Left forelimb (tissue), 1 donor: ENCODE measurements at places on chromosomes 6 and 20.

GRCh38 chr6:87755708-87756671 lies 54.0 kb upstream of the AKIRIN2 start:
- no peak for DNase-seq

GRCh38 chr6:79257381-79258205 lies 23.1 kb upstream of the HMGN3 start:
- DNase-seq = no peak

DNA sequence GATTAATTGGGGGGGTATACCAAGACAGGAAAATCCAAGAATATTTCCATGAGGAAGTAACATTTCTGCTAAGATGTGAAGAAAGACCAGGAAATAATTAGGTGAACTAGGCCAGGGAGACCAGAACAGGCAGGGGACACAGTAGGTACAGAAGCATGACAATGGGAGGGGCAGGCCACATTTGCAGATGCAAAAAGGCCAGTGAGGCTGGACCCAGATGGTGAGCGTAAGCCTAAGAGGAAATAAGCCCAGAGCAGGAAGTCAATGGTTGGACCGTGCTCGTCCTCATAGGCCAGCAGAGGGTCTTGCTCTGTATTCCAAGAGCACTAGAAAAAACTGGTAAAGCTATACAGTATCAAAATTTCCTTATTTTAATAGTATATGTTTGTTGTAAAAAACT lies 9.4 kb downstream of the CEP162 start:
- no peak for DNase-seq

- DNase-seq = no peak
Observed at GRCh38 chr6:217048-217659, 75.1 kb upstream of the DUSP22 start.

DNA sequence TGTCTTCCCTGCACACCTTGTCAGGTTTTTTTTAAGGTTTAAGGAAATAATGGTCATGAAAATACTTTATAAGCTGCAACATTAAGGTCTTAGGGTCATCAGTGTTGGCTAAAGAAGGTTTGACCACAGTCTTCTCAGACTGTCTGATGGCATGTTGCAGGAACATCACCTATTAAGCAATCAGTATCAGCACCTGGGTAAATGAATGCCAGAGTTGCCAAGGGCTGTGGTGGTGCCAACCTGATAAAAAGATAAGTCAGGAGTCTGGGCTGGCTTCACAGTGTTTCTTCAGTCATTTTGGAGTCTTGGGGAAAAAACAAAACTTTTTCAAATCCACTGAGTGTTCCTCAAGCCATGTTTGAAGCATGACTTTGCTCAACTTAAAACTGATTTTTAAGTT lies 61.5 kb upstream of the VSTM2L start:
- no peak for DNase-seq

- no peak for DNase-seq
Observed at GRCh38 chr6:113365191-113365590, 492.0 kb upstream of the MARCKS start.

DNA sequence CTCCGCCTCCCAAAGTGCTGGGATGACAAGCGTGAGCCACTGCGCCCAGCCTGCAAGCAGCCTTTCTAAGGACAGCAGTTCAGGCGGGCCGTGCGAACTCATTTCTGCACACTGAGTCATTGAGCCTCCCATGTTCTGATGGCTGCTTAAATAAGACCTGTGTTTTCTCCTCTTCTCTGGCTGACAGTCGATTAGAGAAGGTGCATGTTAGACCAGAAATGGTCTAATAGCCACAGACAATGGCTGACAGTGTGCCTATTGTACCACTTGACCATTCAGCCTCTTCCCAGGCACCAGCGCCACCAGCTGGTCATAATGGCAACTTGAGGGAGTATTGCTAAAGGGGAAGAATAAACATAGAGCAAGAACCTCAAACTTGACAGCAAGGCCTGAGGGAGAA lies 6.2 kb downstream of the CST11 start:
- DNase-seq = no peak

GRCh38 chr6:2264932-2265331 lies 19.5 kb upstream of the GMDS start:
- DNase-seq = no peak

DNA sequence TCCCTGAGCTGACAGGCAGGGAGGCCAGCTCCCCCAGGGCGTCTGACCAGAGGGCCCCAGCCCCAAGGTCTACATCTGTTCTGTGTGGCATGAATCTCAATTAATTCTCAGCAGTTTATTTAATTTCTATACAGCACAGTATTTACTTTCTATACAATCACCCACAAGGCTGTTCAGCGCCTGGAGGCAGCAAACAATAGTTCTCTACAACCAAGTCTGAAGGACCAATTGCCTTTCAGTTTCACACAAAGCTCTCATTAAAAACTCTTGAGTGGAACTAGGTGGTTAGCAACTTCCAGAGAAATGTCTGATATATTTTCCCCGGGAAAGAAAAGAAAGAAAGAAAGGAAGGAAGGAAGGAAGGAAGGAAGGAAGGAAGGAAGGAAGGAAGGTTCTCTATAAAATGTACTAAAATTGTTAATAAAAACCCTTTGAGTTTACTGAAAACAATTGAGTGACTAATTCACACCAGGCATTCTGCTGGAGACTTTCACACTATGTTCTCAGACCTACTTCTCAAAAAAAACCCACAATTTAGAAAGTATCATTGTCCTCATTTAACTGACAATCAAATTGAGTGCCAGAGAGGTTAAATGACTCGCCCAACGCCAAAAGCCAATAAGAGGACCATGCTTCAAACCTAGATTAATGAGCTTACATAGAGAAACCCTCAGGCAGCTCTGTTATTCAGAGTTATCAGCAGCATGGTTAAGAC lies 62.5 kb downstream of the METTL24 start:
- DNase-seq = no peak

DNA sequence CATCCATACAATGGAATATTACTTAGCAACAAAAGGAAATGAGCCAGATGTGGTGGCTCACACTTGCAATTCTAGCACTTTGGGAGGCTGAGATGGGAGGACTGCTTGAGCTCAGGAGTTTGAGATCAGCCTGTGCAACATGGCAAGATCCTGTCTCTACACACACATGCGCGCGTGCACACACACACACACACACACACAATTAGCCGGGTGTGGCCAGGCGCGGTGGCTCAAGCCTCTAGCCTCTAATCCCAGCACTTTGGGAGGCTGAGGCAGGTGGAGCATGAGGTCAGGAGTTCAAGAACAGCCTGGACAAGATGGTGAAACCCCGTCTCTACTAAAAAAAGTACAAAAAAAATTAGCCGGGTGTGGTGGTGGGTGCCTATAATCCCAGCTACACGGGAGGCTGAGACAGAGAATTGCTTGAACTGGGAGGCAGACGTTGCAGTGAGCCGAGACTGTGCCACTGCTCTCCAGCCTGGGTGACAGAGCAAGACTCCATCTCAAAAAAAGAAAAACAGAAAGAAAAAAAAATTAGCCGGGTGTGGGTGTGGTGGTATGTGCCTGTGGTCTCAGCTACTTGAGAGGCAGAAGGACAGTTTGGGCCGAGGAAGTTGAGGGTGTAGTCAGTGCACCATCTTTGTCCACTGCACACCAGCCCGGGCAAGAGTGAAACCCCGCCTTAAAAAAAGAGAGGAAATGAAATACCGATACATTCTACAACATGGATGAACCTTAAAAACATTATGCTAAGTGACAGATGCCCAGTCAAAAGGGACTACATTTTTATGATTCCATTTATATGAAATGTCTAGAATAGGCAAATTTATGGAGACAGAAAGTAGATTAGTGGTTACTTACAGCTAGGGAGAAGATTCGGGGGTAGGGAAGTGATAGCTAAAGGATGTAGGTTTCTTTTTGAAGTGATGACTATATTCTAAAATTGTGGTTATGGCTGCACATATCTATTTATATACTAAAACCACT lies 52.5 kb downstream of the RBL1 start:
- no peak for DNase-seq

GRCh38 chr20:41497186-41497895 lies 120.8 kb downstream of the CHD6 start:
- no peak for DNase-seq

DNA sequence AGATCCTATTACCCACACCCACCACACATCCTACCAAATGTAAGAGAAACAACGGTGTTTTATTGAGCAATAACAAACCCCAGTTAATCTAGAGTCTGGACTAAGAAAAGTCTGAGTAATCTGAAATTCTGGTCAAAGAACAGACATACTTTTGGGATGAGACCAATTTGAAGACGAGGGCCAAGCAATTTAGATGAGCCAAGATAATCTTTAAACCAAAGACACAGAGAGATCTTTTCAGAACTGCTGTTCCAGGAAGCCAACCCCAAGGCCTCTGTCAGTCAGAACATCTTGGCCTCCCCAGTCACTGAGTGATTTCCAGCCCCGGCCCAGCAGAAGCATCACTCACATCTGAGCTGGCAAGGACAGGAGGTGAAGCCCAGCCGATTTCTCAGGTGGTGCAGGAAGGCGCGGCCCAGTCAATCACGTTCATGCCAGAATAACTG lies 118.5 kb upstream of the SYNDIG1 start:
- DNase-seq = no peak

DNA sequence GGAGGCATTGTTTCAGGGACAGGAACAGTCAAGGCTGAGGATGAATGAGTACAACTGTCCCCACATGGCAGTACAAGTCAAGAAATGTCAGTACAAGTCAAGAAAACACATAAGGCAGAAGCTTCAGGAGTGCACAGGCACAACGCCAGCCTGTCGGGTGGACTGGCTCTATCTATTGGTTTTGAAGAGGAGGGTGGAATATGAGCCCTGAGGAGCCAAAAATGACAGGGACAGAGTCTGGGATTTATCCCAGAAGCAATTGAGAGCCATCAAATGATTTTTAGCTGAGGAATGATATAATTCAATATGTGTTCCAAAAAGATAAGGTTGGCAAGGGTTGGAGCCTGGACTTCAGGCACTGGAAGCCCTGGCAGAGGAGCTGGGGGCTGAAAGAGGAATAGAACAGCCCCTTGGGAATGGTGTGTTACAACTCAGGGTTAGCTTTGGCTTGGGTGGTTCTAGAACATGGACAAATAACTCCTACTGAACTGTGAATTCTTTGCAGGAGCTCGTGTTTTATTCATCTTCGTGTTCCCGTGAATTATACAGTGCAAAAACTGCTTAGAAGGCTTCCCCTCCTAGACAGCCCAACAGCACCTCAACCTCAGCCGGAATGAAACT lies 425.7 kb upstream of the ARID1B start:
- no peak for DNase-seq

DNA sequence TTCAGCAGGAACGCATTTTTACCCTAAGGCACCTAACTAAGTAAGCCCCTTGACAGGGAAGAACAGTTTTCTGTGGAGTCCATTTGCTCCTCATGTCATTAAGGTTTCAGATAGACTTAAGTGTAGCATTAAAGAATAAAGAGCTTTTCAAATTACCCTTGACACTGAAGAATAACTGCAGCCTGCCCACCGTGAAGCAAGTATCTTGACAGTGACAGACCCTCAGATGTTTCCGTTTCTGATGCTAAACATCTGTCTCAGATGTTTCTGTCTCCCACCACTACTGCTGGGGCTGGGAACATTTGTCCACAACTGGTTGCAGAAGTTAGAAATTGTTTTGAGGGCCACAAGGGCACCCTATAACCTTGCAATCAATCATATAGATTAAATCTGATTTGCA lies 50.0 kb downstream of the SNAP25 start:
- DNase-seq = no peak

DNA sequence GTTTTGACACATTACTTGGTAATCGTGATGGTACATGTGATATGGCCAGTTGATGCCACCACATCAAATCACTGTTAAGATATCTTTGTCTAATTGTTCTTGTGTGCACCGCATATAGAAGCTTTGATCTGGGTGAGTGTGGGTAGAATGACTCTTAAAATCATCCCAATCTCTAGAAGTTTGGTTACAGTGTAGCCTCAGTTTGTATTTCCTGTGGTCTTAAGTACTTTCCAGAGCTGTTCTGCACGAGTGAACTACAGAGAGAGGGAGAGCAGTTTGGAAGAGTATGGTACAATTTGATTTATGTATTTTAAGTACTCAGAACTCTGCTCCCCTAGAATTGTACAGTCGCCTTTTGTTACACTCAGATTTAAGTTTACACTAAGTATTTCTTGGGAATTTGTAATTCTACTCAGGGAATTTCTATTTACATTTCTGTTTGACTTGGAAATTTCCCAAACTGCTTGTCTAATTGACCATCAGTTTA lies 37.5 kb downstream of the SNX9 start:
- DNase-seq = no peak

DNA sequence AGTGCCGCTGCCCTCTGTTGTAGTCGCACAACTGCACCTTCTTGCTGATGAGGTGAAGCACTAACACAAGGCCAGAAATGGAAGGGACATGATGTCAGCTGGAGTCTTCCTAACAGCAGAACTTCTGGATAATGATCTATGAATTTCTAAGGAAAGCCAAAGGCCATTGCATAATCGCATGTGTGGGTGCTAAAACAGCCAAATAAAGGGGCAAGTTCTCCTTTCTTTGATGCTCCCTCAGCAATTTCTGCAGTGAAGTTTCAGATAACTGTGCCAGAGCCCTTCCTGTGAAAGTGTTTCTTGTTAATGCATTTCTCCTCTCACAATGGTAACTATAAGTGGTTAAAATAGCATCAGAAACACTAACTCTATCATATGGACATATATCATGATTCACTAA lies 8.0 kb upstream of the F13A1 start:
- DNase-seq = no peak

DNA sequence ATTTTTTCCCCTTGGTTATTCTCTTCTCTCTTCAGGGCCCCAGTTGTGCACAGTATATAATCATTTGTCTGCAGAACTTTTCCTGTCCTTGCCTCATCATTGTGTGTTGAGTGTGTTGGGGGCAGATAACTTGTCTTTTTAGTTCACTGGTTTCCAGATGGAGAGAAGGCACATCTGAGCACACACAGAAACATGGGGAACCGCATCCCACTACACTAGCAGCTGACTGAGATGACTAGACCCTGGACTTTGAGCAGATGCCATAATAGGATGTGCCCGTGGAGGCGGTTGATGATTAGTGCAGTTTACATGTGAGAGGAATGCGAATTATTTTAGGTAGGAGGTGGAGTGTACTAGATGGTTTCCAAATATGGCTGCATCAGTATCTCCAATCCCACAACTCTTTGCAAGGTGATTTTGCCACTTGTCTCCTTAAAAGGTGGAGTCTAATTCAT lies 26.5 kb upstream of the SH3BGRL2 start:
- no peak for DNase-seq

DNA sequence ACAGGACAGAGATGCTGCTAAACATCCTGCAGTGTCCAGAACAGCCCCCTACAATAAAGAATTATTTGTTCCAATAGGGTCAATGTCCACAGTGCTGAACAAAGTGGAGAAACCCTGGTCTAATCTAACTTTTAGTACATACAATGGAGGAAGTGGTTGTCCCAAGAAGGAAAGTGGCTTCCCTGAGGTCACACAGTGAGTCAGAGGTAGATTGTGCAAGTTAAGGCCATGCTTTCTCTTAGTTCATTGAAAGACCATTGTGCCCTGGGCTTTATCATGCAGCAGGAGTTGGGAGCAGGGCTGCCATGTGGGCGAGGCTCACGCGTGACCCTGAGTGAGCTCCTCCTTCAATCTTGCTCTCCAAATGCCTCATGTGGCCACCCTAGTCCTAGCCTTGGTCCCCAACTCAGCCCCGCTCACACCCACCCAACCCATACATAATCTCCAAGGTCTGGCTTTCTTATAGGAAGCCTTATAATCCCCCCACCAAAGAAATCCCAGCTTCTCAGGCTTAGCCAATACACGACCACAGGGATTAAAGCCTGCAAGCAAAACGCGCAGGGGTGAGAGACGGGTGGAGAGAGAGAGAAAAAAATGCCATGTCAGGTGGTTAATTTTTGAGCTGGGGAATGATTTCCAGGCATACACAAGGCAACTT lies 19.9 kb downstream of the SLC13A3 start:
- DNase-seq = no peak

- DNase-seq = peak; percentile 30
Observed at GRCh38 chr20:61041481-61041880, 210.6 kb upstream of the CDH4 start.

- no peak for DNase-seq
Observed at GRCh38 chr6:142474531-142475289, 172.9 kb downstream of the ADGRG6 start.
